CD4-positive, alpha-beta T cell treated with Interleukin-4 for 4 hours (primary cell): ENCODE measurements at places on chromosomes 3 and 15.

GRCh38 chr3:136330900-136331299 is 80.8 kb downstream of the PCCB start:
- no peak for DNase-seq

DNA sequence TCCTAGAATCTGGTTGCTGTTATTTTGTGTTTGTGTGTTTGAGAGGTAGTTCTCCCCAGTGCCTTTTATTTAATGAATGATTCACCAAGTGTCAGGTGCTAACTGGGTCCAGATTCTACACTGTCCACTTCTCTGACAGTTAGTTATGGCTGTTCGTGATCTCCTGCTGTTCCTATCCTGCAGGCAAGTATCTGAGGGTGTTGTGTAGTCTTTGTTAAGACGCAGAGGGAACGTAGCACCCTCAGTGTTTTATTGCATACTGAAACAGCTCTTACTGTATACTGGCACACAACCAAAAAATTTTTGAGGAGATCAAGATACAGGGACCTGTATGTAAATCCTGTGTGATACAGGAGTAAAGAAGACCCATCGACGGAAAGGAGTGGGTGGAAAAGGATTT is 1271.3 kb downstream of the ROBO1 start:
- DNase-seq, result no peak

DNA sequence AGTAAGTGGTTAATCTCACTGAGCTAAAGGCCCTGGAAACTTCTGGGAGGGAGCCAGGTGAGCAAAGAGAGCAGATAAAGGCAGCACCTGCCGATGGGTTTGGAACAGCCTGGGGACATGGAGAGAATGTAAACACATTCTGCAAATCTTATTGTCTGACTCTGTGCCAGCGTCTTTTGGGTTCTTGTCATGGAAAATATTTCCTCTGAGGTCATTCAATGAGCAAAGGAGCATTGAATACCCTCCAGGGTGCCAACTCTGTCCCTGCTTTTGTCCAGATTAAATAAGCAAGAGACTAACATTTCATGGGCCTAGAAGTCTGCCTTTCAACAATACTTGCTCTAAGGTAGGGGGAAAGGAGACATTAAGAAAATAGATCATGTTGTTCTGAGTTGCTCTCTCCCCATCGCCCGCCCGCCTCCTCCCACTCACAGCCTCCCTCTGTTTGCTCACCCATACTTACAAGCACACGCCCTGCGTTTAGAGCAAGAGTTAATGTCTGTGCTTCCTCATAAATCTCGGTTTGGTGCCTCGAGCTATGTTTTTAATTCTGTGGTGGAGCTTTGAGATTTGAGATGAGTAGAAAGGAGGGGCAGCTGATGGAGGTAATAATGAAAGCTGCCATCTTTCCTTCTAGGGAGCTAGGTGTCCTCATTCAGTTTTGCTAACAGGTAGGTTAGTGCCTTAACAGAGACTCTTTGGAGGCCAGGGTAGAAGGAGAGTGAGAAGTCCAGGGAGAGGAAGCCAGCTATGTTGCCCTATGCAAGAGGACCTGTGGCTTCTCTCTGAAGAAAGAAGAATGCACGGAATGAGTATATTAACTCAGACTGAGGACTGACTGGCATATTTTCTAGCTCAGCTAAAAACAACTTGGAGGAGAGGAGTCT is 132.9 kb downstream of the TPRG1 start:
- no peak for DNase-seq

- DNase-seq, result no peak
These were observed 219.9 kb downstream of the TCF12 start for GRCh38 chr15:57138349-57138788.
